ENCODE measurements at places on chromosomes 5 and 9. TPM values are rescaled to one million over a fixed set of nuclear protein-coding genes. Genes with fewer than 3 reads are reported as not detected.

Gene LCN12
- total RNA-seq: 0.38 TPM

GRCh38 chr5:56760723-56761122 is 54.6 kb upstream of the MAP3K1 start:
- DNase-seq: peak; percentile 5

- DNase-seq: no peak
These were observed 4.5 kb upstream of the GRHPR start for GRCh38 chr9:37417857-37418618.

GRCh38 chr5:73278693-73279092 is 105.7 kb downstream of the TMEM174 start:
- DNase-seq: no peak

- peak; percentile 35 for DNase-seq
These were observed 97.3 kb upstream of the DMRT1 start for GRCh38 chr9:744046-744712.

- peak; percentile 93 for DNase-seq
These were observed 235.8 kb downstream of the ROR2 start for GRCh38 chr9:91714020-91714806.

Data from H7 (cell line).